Skin of body (tissue), 3 donors: ENCODE measurements at places on chromosomes 5 and 9. TPM values are rescaled to one million over a fixed set of nuclear protein-coding genes. Genes with fewer than 3 reads are reported as not detected.

Gene MTAP
- total RNA-seq, result 24.5 TPM

Gene IGIP
- total RNA-seq, result 10.9 TPM

Gene SLC4A9
- not detected for total RNA-seq

Gene ANKRD31
- total RNA-seq, result 0.30 TPM

Gene AMACR
- total RNA-seq, result 5.6 TPM

Gene TRMO
- total RNA-seq, result 10.6 TPM

Gene TEX10
- total RNA-seq, result 33.6 TPM

Gene EXD3
- 7.6 TPM for total RNA-seq

Gene OGN
- total RNA-seq, result 281 TPM

Gene LYSMD3
- total RNA-seq, result 23.0 TPM

Gene CDKN2B-AS1
- 0.20 TPM for total RNA-seq

Gene ZFP62
- total RNA-seq, result 28.4 TPM

Gene GRM6
- not detected for total RNA-seq

Gene TRPM3
- 2.3 TPM for total RNA-seq

Gene CCNI2
- 0.30 TPM for total RNA-seq

Gene TRPM6
- total RNA-seq, result 2.3 TPM

Gene SLC25A48
- 2.4 TPM for total RNA-seq

Gene C1QTNF2
- total RNA-seq, result 12.3 TPM

Gene DTWD2
- total RNA-seq, result 15.1 TPM

Gene MARCHF11
- not detected for total RNA-seq

Gene FLT4
- total RNA-seq, result 7.5 TPM

Gene TSLP
- total RNA-seq, result 0.59 TPM

Gene SPINK6
- not detected for total RNA-seq

Gene SRD5A1
- 6.0 TPM for total RNA-seq

Gene PRRX2
- 9.4 TPM for total RNA-seq

Gene LURAP1L
- 21.3 TPM for total RNA-seq

Gene FGFR4
- total RNA-seq, result 6.4 TPM

Gene NR2F1-AS1
- 5.4 TPM for total RNA-seq

Gene MEGF10
- 4.7 TPM for total RNA-seq

Gene SPATA31A3
- total RNA-seq, result not detected

Gene PCDHB5
- 2.7 TPM for total RNA-seq

Gene FAM169A
- 4.6 TPM for total RNA-seq

Gene CER1
- total RNA-seq, result 0.30 TPM

Gene GGTA1
- 9.6 TPM for total RNA-seq

Gene FXN
- 2.4 TPM for total RNA-seq

Gene AGXT2
- total RNA-seq, result not detected

Gene OR1N1
- total RNA-seq, result not detected

Gene DOCK2
- total RNA-seq, result 20.6 TPM

Gene SPINK5
- total RNA-seq, result 122 TPM

Gene ROPN1L
- 0.79 TPM for total RNA-seq

Gene TTLL11
- 6.7 TPM for total RNA-seq

Gene ANKRD34B
- 0.10 TPM for total RNA-seq

Gene SH3GL2
- total RNA-seq, result 0.20 TPM

Gene ZNF608
- 41.0 TPM for total RNA-seq

Gene ISCA1
- total RNA-seq, result 34.9 TPM

Gene KCNMB1
- 0.20 TPM for total RNA-seq

Gene GFI1B
- 0.59 TPM for total RNA-seq

Gene TAF11L2
- not detected for total RNA-seq

Gene CANX
- 263 TPM for total RNA-seq

Gene FRRS1L
- 1.5 TPM for total RNA-seq
